IPS DF 6.9 (cell line): ENCODE measurements at places on chromosomes 3 and 15.

DNA sequence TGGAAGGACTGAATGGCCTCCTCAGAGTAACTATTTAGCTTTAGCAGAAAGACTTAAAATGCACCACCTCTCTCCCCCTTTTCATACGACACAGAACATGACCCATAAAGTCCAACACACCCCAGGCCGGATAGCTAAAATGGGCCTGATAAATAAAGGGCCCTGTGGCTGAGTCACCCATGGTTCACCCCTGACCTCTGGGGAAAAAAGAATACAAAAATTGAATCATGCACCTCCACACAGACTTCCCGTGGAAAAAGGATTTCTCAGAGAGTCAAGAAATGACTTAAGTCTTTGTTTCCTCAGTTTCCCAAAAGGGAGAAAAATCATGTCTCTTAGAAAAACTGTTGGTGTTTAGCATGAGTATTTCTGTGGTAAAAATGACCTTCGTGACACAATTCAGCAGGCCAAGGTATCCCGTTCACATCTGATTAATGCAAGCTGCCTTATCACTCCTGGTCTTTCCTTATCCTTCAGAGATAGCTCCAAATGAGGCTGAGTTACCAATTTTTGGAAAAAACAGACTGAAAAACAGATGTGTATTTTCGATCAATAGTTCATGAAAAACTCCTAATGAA is 34.0 kb upstream of the ARHGEF3 start:
- no peaks in the 10 kb centered on the region for H3K27me3 ChIP-seq
- H3K27ac ChIP-seq, result no peak overlapping the region
- DNase-seq, result no peak
- H3K4me3 ChIP-seq, result no peak overlapping the region

GRCh38 chr3:100073714-100074307 is 40.5 kb downstream of the FILIP1L start:
- no peak for DNase-seq
- H3K36me3 ChIP-seq, result no peaks in the 10 kb centered on the region
- H3K27ac ChIP-seq, result no peak overlapping the region
- H3K27me3 ChIP-seq, result no peaks in the 10 kb centered on the region
- no peak overlapping the region for H3K4me3 ChIP-seq

DNA sequence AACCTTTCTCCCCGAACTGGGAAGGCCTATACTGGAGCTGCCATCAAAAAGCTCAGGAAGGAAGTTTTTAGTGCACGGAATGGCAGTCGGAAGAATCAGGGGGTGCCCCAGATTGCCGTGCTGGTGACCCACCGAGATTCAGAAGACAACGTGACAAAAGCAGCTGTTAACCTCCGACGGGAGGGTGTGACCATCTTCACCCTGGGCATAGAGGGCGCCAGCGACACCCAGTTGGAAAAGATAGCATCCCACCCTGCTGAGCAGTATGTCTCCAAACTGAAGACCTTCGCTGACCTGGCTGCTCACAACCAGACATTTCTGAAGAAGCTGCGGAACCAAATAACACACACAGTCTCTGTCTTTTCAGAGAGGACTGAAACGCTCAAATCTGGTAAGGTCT is 48.2 kb downstream of the COL6A6 start:
- peak; percentile 22 for DNase-seq
- H3K27me3 ChIP-seq, result no peaks in the 10 kb centered on the region; the same call in 1 of the 2 replicates
- no peaks in the 10 kb centered on the region for H3K4me1 ChIP-seq
- H3K4me3 ChIP-seq, result no peak overlapping the region
- no peaks in the 10 kb centered on the region for H3K36me3 ChIP-seq

- no peaks in the 10 kb centered on the region for H3K36me3 ChIP-seq
- H3K4me1 ChIP-seq, result peaks cover 2% of the 10 kb centered on the region; the same call in 1 of the 2 replicates
- H3K4me3 ChIP-seq, result no peak overlapping the region
- no peaks in the 10 kb centered on the region for H3K27me3 ChIP-seq
- no peak for DNase-seq
- H3K27ac ChIP-seq, result no peak overlapping the region
Measured at GRCh38 chr3:64268926-64269325, 43.7 kb upstream of the PRICKLE2 start.

- DNase-seq, result no peak
- H3K27me3 ChIP-seq, result no peaks in the 10 kb centered on the region
- H3K27ac ChIP-seq, result no peak overlapping the region
- no peaks in the 10 kb centered on the region for H3K36me3 ChIP-seq
Measured at GRCh38 chr3:20256144-20256543, 70.1 kb upstream of the SGO1 start.

DNA sequence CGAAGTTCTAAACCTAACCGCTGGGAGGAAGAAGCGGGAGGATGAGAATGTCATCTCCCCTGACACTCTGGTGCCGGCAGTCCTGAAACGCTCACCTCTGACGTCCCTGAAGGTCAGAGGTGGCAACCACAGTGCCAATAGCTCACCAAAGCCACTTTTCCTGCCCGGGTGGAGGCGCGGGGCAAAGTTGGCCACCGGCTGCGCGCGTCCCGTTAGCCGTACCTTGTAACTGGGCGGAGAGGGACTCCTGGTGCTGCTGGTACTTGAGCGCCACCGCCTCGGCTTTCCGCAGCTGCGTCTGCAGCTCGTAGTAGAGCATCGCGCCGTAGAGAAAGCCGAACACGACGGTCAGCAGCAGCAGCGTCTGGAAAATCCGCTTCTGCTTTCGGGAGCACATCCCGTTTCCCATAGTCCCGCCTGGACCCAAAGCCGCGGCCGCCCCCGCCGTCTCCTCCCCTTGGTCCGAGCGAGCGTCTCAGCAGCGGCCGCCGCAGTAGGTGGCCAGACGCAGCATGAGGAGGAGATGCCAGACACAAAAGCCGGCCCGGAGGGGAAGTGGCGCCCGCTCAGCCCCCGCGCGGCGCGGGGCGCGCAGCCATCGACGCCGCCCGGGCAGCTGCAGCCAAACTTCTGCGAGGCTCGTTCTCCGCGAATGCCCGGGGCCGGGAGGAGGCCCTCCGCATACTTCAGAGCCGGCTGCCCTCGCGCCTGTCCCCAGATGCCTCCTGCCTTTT is 680 bp downstream of the GOLIM4 start:
- no peaks in the 10 kb centered on the region for H3K4me1 ChIP-seq
- H3K27me3 ChIP-seq, result no peaks in the 10 kb centered on the region
- H3K27ac ChIP-seq, result no peak overlapping the region
- peak overlapping the region; percentile 79 for H3K4me3 ChIP-seq

- no peaks in the 10 kb centered on the region for H3K4me1 ChIP-seq
- no peaks in the 10 kb centered on the region for H3K36me3 ChIP-seq
- no peak for DNase-seq
- H3K4me3 ChIP-seq, result no peak overlapping the region
Measured at GRCh38 chr3:153293265-153293664, 131.2 kb downstream of the RAP2B start.

- no peaks in the 10 kb centered on the region for H3K36me3 ChIP-seq
- DNase-seq, result no peak
- H3K4me3 ChIP-seq, result no peak overlapping the region
- no peaks in the 10 kb centered on the region for H3K4me1 ChIP-seq
- no peak overlapping the region for H3K27ac ChIP-seq
Measured at GRCh38 chr3:108215871-108216270, 6.4 kb downstream of the IFT57 start.

GRCh38 chr15:84824260-84825007 is 7.3 kb downstream of the ALPK3 start:
- H3K27me3 ChIP-seq, result no peaks in the 10 kb centered on the region; the same call in 1 of the 2 replicates
- H3K4me3 ChIP-seq, result no peak overlapping the region
- H3K27ac ChIP-seq, result no peak overlapping the region

DNA sequence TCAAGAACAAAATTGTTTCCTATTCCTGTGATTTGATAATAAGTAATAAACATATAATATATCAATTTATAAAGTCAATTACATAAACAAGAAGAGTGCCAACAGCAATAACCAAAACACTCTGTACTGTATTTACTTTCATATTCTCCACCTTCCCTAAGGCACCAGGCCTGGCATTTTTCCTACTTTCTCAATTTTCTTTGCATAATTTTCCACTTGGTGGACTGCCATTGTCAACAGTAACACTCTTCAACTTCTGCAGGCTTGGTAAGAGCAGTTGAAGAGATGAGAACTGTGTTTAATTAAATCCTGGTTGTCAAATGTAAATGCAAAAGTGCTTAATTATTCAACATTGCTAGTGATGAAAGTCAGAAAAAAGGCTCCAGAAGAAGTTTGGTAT is 229.8 kb upstream of the PLSCR5 start:
- no peak overlapping the region for H3K4me3 ChIP-seq
- no peaks in the 10 kb centered on the region for H3K27me3 ChIP-seq
- H3K27ac ChIP-seq, result no peak overlapping the region
- H3K36me3 ChIP-seq, result no peaks in the 10 kb centered on the region
- no peaks in the 10 kb centered on the region for H3K4me1 ChIP-seq

DNA sequence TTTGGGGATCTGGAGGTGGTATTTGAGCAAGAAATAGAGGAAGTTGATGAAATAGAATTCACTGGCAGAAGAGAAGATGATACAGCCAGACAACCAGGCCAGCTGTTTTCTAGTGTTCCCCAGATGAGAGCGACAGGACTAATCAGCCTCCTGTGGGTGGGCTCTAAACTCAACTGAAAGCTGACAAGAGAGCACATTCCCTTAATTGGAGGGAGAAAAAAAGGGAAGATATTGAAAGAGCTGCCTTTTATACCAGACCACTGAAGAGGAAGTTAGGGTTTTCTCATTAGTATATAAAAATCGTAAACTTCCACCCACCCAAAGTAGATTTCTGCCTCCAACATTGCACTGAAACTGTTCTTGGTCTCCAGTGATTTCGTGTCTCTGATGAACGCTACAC is 6.5 kb upstream of the TM4SF19 start:
- peaks cover 2% of the 10 kb centered on the region; the same call in 1 of the 2 replicates for H3K4me1 ChIP-seq
- H3K27ac ChIP-seq, result no peak overlapping the region
- no peak for DNase-seq
- H3K4me3 ChIP-seq, result no peak overlapping the region
- H3K36me3 ChIP-seq, result no peaks in the 10 kb centered on the region; the same call in 1 of the 2 replicates
- H3K27me3 ChIP-seq, result no peaks in the 10 kb centered on the region

DNA sequence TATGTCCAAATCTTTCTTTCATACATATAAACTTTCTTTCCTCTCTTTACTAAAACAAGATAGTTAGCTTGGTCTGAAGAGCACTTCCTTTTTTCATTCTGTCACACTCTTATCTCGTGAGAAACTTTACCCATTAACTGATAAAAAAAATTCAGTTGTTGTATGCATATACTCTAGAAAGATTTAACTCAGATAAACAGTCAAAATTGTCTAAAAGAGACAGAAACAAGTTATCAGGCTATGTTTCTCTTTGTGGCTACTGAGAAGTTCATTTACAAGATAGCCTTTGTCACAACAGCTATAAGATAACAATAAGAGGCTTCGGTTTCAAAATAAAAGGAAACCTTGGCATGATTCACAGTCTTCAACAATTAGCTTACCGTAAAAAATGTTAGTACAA is 235.7 kb upstream of the ATP10A start:
- no peaks in the 10 kb centered on the region for H3K27me3 ChIP-seq
- no peak overlapping the region for H3K4me3 ChIP-seq

- H3K36me3 ChIP-seq, result no peaks in the 10 kb centered on the region
- H3K27ac ChIP-seq, result no peak overlapping the region
- no peaks in the 10 kb centered on the region for H3K27me3 ChIP-seq
- H3K4me3 ChIP-seq, result no peak overlapping the region
Measured at GRCh38 chr3:38283810-38284755, 2.0 kb downstream of the SLC22A14 start.

DNA sequence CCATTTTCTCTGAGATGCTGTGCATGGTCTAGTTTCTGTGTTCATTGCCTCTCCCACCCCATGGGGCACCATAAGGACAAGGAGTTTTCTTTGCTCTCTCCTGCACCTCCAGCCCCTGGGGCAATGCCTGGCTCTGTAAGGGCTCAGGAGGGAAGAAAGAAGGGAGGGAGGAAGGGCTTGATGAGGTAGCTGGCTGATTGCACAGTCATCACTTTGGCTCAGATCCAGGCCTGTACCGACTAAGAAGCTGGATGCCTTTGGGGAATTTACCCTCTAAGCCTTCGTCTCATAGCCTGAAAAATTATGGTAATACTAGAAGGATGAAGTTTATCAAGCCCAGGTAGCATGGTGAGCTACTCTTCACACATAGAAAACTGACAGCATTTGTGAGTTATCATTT is 382.9 kb downstream of the GABRG3 start:
- H3K27me3 ChIP-seq, result no peaks in the 10 kb centered on the region
- no peak overlapping the region for H3K4me3 ChIP-seq
- no peaks in the 10 kb centered on the region for H3K4me1 ChIP-seq
- DNase-seq, result no peak
- no peak overlapping the region for H3K27ac ChIP-seq

GRCh38 chr15:100516643-100517512 is 11.9 kb downstream of the CERS3 start:
- no peak overlapping the region for H3K27ac ChIP-seq
- H3K36me3 ChIP-seq, result no peaks in the 10 kb centered on the region
- H3K27me3 ChIP-seq, result no peaks in the 10 kb centered on the region
- no peak overlapping the region for H3K4me3 ChIP-seq

DNA sequence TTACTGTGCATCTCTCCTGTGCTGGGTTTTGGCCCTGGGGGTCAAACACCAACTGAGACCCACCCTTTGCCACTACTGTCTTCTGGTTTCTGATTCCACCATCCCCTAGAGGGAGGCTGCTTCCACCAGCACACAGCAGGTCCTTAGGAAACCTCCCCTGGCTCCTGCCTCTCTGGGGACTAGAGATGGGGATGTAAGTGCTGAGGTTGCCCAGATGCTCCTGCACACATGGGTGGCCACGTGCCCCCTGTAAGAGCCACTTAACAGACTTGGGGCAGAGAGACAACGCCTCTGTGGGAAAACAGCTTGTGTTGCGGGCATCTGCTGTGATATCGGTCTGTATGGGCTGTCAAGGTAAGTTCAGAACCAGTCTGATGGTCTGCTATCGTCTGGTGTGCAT is 83.4 kb downstream of the ATP2B2 start:
- no peaks in the 10 kb centered on the region for H3K27me3 ChIP-seq
- H3K36me3 ChIP-seq, result no peaks in the 10 kb centered on the region
- no peaks in the 10 kb centered on the region for H3K4me1 ChIP-seq
- no peak for DNase-seq

DNA sequence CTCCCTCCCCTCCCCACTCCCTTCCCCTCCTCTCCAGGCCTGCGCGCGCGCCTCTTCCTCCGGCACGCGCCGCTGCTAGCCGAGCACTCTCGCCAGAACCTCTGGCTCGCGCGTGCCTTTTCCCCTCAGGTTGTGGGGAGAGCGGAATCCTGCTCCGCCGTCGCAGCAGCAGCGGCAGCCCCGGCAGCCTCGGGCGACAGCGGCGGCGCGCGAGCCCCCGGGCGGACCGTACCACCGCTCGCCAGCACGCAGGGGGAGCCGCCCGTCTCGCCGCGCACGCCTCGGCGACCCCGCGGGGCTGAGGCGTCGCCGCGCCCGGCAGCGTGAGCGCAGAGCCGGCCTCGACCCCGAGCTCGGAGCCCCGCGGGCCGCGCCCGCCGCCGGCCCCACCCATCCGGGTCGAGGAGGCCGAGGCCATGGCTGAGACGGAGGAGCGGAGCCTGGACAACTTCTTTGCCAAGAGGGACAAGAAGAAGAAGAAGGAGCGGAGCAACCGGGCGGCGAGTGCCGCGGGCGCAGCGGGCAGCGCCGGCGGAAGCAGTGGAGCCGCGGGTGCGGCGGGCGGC is at the start of gene CDV3:
Gene CDV3 (plus strand): TSS at position 58 of the 566 bp plus-strand sequence. CDS start 359 bp downstream, at position 417.
- H3K4me3 ChIP-seq, result peak within 1 kb of the TSS; percentile 80
- no peaks in the 10 kb centered on the region for H3K27me3 ChIP-seq
- H3K27ac ChIP-seq, result no peak within 1 kb of the TSS
- no peaks in the 10 kb centered on the region for H3K4me1 ChIP-seq

GRCh38 chr3:52237006-52237656 is 1.8 kb downstream of the TWF2 start:
- no peak overlapping the region for H3K4me3 ChIP-seq
- DNase-seq, result no peak
- no peak overlapping the region for H3K27ac ChIP-seq
- H3K36me3 ChIP-seq, result no peaks in the 10 kb centered on the region; the same call in 1 of the 2 replicates
- no peaks in the 10 kb centered on the region for H3K27me3 ChIP-seq
